Stimulated activated effector memory CD8-positive, alpha-beta T cell treated with anti-CD3 and anti-CD28 coated beads, Interleukin-12 subunit alpha, Interleukin-12 subunit beta, amount 100 ng/mL, for 72 hours (primary cell): ENCODE measurements at places on chromosomes 7 and 10.

DNA sequence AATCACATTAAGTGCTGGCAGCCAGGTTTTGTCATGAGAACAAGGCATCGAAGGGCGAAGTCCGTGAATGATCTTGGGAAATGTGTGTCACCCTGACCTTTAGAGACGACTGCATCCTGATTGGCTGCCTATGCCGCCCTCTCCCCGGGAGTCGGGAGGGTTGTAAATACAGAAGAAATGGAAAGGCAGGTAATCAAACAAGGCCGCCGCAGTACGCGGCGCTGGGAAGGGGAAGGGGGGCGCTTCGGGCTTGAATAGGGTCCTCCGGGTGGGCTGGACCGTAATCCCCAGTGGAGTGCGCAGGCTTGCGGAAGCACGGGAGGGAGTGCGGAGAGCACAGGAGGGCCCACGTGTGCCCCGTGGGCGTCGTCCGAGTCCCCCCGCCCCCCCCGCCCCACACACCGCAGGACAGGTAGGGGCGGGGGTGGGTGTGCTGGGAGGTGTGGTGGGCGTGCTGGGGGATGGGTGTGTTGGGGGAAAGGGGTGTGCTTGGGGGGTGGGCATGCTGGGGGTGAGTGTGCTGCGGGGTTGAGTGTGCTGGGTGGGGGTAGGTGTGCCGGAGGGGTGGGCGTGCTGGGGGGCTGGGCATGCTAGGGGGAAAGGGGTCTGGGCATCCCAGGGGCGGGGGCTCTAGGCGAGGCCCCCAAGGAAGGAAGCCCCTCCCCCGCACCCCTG is 169.4 kb downstream of the ARHGAP12 start:
- peak; percentile 36 for DNase-seq

DNA sequence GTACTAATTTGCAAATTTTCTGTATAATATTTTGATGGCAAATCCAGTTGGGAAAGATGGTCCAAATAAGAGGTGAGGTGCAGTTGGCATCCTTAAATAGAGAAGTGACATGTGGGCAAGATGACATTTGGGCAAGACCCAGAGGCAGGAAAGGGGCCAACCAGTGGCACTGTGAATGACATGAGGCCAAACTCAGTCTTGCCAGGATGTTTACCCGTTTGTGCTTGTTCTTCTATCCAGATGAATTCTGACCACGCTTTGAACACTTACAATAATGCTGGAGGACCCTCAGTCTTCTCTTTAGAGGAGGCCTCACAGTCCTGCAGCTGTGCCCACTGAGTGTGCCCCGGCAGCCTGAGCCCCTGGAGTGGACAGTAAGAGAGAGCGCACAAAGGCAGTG is 45.1 kb downstream of the KCNMA1 start:
- DNase-seq = no peak

DNA sequence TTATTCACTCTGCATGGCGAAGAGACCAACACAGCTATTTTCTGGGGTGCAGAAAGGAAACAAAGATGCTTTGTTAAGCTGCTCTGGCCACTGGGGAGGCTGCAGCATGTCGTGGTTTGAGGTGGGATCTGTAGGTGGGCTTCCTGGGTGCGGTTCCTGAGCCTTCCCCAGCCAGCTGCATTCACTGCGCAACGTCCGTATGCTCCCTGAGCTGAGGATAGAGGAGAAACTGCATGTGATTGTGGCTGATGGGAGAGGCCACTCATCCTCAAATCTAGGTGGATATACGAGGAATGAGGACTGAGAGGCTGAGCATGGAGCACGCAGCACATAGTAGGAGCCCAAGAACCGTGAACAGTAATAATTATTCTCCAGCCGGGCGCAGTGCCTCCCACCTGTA is 9.9 kb upstream of the DNAAF5 start:
- DNase-seq = no peak

GRCh38 chr7:6556196-6556595 is 4.9 kb upstream of the GRID2IP start:
- DNase-seq = no peak

GRCh38 chr10:89206402-89207180 is 526 bp downstream of the CH25H start:
- DNase-seq = no peak

GRCh38 chr10:80136134-80136571 is 3.6 kb downstream of the PLAC9 start:
- no peak for DNase-seq

GRCh38 chr10:35979116-35979515 is 337.0 kb upstream of the FZD8 start:
- DNase-seq = no peak

- DNase-seq = no peak
These were observed 38.8 kb downstream of the PRKAG2 start for GRCh38 chr7:151838072-151838471.

GRCh38 chr7:145293228-145293701 is 457.4 kb upstream of the TPK1 start:
- DNase-seq = no peak

DNA sequence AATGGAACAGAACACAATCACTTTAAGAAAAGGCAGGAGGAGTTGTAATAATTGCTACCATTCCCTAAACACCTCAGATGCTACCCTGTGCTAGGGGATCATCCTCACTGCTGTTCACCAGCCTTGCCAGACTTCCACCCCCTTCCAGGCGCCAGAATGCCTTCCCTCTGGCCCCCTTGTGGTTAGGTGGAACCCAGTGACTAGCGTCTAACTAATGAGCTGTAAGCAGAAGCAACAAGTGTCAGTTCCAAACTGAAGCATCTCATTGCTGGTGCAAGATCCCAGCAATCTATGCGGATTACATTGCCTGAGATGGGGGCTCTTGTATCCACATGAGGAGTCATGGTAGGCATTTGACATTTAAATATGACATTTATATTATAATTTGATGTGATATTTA is 86.6 kb downstream of the FRMD4A start:
- no peak for DNase-seq

DNA sequence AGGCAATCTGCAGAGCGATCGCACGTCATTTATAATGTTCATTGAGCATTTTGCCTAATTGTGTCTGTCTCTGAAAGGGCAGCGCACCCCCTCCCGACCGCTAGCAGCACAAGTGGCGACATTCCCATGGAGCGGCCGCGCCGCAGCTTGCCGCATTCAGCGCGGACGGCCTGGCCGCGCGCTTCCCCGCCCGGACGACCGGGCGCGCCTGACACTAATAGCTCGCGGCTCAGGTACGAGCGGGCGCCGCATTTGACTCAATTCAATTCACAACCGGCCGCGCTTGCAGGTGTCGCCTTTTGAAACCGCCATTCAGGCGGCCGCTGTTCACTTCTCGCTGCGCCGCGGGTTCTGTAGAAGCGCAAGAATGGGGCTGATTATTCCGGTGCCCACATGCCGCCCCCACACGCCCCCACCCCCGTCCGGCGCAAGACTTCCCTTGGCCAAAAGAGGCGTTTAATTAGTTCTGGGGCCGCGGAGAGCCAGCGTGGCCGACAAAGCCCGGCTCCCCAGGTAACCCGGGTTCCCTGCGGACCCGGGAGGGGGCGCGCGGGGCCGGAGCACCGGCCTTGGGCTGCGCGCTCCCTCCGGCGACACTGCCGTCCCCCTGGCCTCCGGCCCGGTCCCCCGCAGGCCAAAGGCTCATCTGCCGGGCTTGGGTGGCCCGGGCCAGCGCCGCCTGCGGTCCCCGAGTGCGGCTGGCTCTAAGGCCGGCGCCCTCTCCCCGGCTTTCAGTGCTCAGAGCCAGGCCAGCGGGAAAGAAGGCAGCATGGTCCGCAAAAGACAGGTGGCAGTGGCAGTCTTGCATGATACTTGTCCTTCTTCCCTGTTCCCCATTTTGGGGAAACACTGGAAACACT is 18.7 kb upstream of the PTF1A start:
- no peak for DNase-seq

DNA sequence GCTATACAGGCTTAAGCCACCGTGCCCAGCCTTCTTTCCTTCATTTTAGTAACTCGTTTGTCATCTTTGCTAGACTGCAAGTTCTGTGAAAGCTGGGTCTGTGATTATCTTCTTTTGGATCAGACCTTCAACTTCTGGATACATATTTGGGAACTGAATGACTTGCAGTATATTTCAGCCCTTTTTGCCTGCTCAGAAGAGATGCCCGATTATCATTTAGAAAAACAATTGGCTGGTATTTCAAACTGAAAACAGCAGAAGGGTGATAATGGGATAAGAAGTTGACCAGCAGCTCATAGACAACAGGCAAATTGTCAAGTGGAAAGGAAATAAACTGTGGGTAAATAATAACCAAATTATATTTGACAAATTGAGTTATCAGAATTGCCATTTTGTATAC is 14.6 kb downstream of the RSBN1L start:
- DNase-seq = no peak

DNA sequence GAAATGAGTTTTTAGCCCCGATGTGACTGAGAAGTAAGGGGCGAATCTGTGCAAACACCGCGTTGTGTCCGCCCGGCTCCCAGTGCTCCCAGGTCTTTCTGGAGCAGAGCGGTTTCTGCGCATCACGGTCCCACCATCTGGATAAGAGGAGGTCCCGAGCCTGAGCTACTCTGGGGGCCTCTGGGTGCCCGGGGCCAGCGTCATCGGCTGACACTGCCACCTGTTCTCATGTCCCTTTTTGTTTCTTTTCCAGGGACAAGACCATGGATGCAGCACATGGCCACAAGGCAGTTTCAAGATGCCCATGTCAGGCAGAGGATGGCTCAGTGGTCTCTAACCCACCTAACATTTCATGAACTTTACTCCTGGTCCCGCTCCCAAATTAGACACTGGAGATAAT is 24.9 kb downstream of the KLF6 start:
- DNase-seq = no peak

- DNase-seq = no peak
These were observed 322.2 kb downstream of the BMPER start for GRCh38 chr7:34227525-34227924.

- no peak for DNase-seq
These were observed 37.4 kb upstream of the DUSP5 start for GRCh38 chr10:110460111-110460809.

GRCh38 chr10:126302826-126303665 is 85.2 kb downstream of the ADAM12 start:
- DNase-seq = no peak

DNA sequence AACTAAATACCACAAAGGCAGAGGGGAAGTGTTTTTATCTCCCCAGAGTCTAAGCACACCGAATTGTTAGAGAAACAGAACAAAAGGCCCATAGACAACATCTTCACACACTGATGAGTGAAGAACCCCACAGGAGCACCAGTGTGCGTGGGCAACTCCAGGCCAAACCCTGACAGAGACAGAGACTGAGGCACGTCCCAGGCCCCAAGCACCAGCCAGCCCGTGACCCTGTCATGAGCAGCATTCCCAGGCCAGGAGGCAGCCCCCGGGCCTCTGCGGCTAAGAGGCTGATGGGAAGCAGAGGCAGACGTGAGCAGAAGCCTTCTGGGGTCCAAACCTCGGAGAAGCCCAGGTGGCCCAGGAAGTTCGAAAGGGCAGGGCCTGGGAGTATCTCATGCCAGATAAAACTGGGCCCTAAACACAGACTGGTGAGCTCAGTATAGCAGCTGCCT is 184.4 kb downstream of the TCERG1L start:
- no peak for DNase-seq

DNA sequence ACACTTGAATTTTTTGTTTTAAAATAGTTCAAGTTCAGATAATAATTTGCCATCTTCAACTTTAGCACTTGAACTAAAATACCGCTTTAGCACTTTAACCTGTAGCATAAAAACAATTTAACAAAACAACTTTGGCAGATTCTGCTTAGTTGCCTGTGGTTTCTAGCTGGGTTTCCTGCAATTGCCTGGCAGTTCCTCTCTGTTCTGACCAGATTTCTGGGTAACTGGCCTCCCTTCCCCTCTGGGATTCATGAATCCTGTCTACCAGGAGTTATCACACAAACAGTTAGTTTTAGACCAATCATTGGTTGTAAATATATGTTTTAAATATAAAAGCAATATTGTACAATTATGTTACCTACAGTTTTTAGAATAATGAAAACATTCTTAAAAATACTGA is 89.8 kb upstream of the HDAC9 start:
- no peak for DNase-seq

GRCh38 chr7:140645166-140645900 is 4.7 kb upstream of the DENND2A start:
- DNase-seq = no peak

DNA sequence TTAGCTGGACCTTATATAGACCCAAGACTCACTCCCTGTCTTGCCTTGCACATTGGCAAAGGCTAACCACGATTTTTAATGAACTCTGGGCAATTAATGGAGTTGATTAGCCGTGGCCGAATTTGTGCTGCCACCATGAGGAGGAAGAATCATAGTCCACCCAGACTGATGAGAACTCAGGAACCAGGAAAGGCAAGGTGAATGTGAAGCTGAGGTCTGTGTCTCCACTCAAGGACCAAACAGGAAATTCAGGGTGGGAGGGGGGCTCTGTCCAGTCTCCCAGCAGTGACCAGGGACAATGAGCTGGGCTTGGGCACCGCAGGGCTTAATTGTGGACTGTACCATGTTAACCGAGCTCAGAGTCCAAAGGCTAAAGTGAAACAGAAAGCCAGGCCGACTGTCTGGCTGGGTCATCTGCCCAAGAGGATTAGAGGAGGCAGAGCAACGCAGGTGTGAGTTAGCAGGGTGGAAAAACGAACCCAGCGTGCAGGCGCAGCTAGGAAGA is 127.0 kb upstream of the JCAD start:
- DNase-seq = no peak

DNA sequence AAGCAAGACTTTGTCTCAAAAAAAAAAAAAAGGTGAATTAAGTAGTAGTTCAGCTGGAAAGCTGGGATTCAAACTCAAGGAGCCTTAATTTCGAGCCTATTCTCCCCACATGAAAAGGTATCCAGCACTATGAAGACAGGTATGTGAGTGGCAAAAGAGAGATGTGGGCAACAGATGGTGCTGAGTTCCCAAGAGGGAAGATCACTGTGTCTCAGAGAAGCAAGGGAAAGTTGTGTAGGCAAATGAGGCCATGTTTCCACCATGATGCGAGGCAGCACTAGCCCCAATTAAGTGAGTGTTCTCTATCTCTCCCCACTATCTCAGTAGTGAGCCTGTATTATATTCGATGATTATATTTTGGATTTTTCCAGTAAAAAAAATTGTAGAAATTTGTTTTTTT is 19.8 kb upstream of the ST7 start:
- DNase-seq = peak; percentile 13

GRCh38 chr7:90988516-90988915 is 275.7 kb upstream of the FZD1 start:
- no peak for DNase-seq

DNA sequence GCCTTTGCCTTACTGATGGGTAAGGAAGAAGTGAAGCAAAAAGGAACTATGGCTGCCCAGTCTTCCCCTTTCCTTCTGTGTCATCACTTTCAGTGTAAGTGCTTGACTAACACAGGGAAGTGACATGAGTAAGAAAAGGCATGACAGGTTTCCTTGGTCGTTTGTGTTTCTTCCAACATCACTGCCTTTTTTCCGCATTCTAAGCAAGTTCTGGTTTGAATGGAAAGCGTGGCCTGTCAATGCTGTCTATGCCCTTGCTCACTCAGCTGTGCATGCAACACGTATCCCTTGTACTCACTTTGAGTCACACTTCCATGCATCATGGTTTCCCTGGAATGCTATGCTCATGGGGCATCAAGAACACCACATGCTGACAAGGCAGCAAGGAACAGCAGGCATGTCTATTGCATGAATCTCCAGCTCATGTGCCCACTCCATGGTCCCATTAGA is 111.8 kb downstream of the OAT start:
- DNase-seq = no peak

- DNase-seq = no peak
These were observed 33.7 kb upstream of the PLXNA4 start for GRCh38 chr7:132609906-132610520.
